Osteocyte (in vitro differentiated cells): ENCODE measurements at places on chromosomes 4 and X.

- no peaks in the 10 kb centered on the region for H3K27me3 ChIP-seq
- H3K36me3 ChIP-seq: no peaks in the 10 kb centered on the region
- DNase-seq: no peak
- H3K4me1 ChIP-seq: peaks cover 3% of the 10 kb centered on the region
Observed at GRCh38 chr4:125303821-125304220, 10.9 kb upstream of the FAT4 start.

GRCh38 chrX:41602816-41603345 is 85.9 kb upstream of the GPR34 start:
- DNase-seq: no peak
- no peak overlapping the region for H3K27ac ChIP-seq
- peaks cover 37% of the 10 kb centered on the region for H3K4me1 ChIP-seq
- H3K27me3 ChIP-seq: no peaks in the 10 kb centered on the region
- no peaks in the 10 kb centered on the region for H3K36me3 ChIP-seq

DNA sequence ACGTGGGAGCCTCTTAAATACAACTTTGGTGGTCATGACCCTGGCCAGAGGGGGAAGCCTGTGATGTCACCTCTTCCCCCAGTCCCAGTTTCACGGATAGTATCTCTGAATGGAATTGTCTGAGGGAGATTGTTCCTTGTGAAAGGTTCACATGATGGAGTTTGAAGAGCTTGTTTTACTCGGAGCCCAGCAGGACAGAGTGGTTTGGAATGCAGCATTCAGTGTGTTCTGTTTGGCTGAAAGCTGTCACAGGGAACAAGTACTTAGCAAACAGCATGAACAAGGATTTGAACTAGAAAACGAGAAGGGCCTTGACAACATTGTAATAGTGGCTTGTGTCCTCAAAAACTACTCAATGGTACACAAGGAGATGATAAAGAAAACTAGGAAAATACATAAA is 133.9 kb upstream of the CXorf66 start:
- no peak overlapping the region for H3K27ac ChIP-seq
- no peak for DNase-seq
- no peaks in the 10 kb centered on the region for H3K36me3 ChIP-seq
- H3K4me1 ChIP-seq: no peaks in the 10 kb centered on the region
- H3K4me3 ChIP-seq: no peak overlapping the region
- no peaks in the 10 kb centered on the region for H3K27me3 ChIP-seq

DNA sequence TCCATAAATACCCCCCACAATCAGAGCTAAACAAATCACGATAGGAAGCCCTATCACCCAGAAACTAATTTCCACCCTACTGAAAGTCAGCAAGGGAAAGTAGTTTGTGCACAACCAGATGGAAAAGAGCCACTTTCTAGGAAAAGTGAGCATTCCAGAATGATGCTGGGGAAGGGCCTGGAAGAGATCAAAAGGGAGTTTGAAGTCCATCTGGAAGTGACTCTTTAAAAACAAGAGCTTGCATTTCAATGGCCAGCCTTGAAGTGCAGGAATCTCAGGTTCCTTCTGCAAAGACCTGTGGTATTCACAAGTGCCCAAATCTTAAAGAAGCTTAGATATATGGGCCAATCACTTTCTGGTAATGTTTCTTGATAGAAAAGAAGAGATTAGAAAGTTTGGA is 97.0 kb upstream of the LDB2 start:
- no peaks in the 10 kb centered on the region for H3K36me3 ChIP-seq
- DNase-seq: peak; percentile 8
- no peaks in the 10 kb centered on the region for H3K27me3 ChIP-seq
- no peak overlapping the region for H3K4me3 ChIP-seq
- no peaks in the 10 kb centered on the region for H3K4me1 ChIP-seq

- H3K27me3 ChIP-seq: peaks cover 26% of the 10 kb centered on the region
- H3K27ac ChIP-seq: no peak overlapping the region
Observed at GRCh38 chr4:20773144-20773997, 73.1 kb downstream of the PACRGL start.

GRCh38 chr4:61397174-61397573 is 197.0 kb downstream of the ADGRL3 start:
- H3K4me3 ChIP-seq: no peak overlapping the region
- H3K4me1 ChIP-seq: no peaks in the 10 kb centered on the region
- no peaks in the 10 kb centered on the region for H3K27me3 ChIP-seq
- no peak overlapping the region for H3K27ac ChIP-seq
- no peaks in the 10 kb centered on the region for H3K36me3 ChIP-seq

- DNase-seq: no peak
- H3K27me3 ChIP-seq: no peaks in the 10 kb centered on the region
- peaks cover 2% of the 10 kb centered on the region for H3K4me1 ChIP-seq
- H3K4me3 ChIP-seq: no peak overlapping the region
Observed at GRCh38 chrX:12234534-12235329, 96.5 kb downstream of the FRMPD4 start.

- H3K27me3 ChIP-seq: no peaks in the 10 kb centered on the region
- DNase-seq: no peak
- no peaks in the 10 kb centered on the region for H3K4me1 ChIP-seq
- H3K36me3 ChIP-seq: no peaks in the 10 kb centered on the region
Observed at GRCh38 chr4:142345924-142346323, 500.2 kb downstream of the INPP4B start.

- no peak overlapping the region for H3K27ac ChIP-seq
- H3K27me3 ChIP-seq: no peaks in the 10 kb centered on the region
- H3K36me3 ChIP-seq: no peaks in the 10 kb centered on the region
- DNase-seq: no peak
Observed at GRCh38 chrX:155747520-155747919, 133.6 kb upstream of the VAMP7 start.

DNA sequence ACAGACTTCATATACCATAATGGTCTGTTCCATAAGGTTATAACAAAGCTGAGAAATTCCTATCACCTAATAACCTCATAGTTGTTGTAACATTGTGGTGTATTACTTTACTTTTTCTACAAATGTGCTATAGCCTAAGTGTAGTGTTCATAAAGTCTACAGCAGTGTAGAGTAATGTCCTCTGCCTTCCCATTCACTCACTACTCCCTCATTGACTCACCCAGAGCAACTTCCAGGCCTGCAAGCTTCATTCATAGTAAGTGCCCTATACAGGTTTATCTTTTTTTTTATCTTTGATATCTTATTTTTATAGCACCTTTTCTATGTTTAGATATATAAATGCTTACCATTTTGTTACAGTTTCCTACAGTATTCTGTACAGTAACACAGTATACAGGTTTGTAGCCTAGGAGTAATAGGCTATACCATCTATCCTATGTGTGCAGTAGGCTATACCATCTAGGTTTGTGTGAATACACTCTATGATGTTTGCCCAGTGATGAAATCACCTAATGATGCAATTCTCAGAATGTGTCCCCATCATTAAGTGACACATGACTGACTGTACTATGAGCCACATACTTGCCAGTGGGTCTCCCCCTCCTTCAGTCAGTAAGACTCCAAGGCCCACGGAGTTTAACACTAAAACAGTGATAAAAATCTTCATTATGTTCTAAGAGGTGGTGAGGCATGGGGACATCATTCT is 299.9 kb downstream of the UNC5C start:
- no peak for DNase-seq
- H3K4me3 ChIP-seq: no peak overlapping the region
- no peaks in the 10 kb centered on the region for H3K27me3 ChIP-seq
- H3K36me3 ChIP-seq: no peaks in the 10 kb centered on the region
- peaks cover 6% of the 10 kb centered on the region for H3K4me1 ChIP-seq

- no peak overlapping the region for H3K4me3 ChIP-seq
- no peak for DNase-seq
- H3K27me3 ChIP-seq: no peaks in the 10 kb centered on the region
- no peaks in the 10 kb centered on the region for H3K36me3 ChIP-seq
- H3K4me1 ChIP-seq: peaks cover 12% of the 10 kb centered on the region
- no peak overlapping the region for H3K27ac ChIP-seq
Observed at GRCh38 chr4:128465523-128465922, 177.9 kb upstream of the PGRMC2 start.

GRCh38 chrX:154840856-154841255 is 6.4 kb upstream of the SMIM9 start:
- H3K27ac ChIP-seq: no peak overlapping the region
- no peak for DNase-seq
- H3K27me3 ChIP-seq: peaks cover 5% of the 10 kb centered on the region
- no peaks in the 10 kb centered on the region for H3K4me1 ChIP-seq
- H3K36me3 ChIP-seq: no peaks in the 10 kb centered on the region

GRCh38 chr4:82053396-82053795 is 320.4 kb downstream of the HNRNPD start:
- H3K27me3 ChIP-seq: no peaks in the 10 kb centered on the region
- no peaks in the 10 kb centered on the region for H3K4me1 ChIP-seq
- H3K36me3 ChIP-seq: no peaks in the 10 kb centered on the region

- no peak overlapping the region for H3K4me3 ChIP-seq
- no peaks in the 10 kb centered on the region for H3K36me3 ChIP-seq
- no peak overlapping the region for H3K27ac ChIP-seq
- peaks cover 9% of the 10 kb centered on the region for H3K4me1 ChIP-seq
- H3K27me3 ChIP-seq: no peaks in the 10 kb centered on the region
- DNase-seq: no peak
Observed at GRCh38 chr4:108937066-108937465, 174.2 kb upstream of the ETNPPL start.

GRCh38 chr4:83272900-83273299 is 11.7 kb downstream of the COQ2 start:
- peaks cover 16% of the 10 kb centered on the region for H3K4me1 ChIP-seq
- H3K27me3 ChIP-seq: no peaks in the 10 kb centered on the region
- H3K27ac ChIP-seq: no peak overlapping the region
- peaks cover 11% of the 10 kb centered on the region for H3K36me3 ChIP-seq
- no peak overlapping the region for H3K4me3 ChIP-seq
- DNase-seq: no peak

- H3K4me1 ChIP-seq: no peaks in the 10 kb centered on the region
- no peak for DNase-seq
- H3K27ac ChIP-seq: no peak overlapping the region
Observed at GRCh38 chr4:184722798-184723197, 11.1 kb downstream of the CENPU start.

- H3K27me3 ChIP-seq: no peaks in the 10 kb centered on the region
- peaks cover 22% of the 10 kb centered on the region for H3K36me3 ChIP-seq
- H3K4me3 ChIP-seq: no peak overlapping the region
- H3K4me1 ChIP-seq: peaks cover 66% of the 10 kb centered on the region
Observed at GRCh38 chr4:87116231-87116630, 104.2 kb downstream of the KLHL8 start.

DNA sequence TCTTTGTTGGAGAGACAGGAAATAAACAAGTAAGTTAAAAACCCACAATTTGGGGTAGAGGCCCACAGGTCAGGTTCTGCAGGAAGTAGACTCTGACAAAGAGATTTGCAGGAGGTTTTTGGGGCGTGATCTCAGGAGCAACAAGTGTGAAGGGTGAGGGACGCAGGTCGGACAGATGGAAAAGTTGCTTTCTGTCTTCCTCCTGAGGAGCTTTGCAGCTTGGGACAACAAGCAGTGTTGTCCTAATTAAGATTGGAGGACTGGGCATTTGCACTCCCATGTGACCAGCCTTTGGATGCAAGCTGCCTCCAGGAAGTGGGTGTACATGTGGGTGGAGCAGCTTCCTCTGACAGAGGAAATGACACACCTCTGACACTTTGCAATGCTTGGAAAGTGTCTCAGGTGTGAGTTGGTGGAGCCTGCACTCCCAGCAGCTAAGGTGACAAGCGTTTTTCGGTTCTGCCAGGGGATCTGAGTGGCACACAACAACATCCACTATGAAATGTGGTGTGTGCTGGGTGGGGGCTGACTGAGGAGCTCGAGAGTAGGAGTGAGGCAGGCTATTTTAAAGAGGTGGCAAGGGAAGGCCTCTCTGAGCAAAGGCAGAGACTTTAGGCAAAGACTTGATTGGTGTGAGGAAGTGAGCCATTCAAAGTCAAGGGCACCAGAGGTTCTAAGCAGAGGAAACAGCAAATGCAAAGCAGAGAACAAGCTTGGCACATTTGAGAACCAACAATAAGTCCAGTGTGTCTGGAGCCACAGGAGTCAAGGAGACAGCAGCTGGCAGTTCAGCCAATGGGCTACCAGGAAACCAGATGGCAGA is 339.8 kb upstream of the GATB start:
- H3K4me3 ChIP-seq: no peak overlapping the region
- no peaks in the 10 kb centered on the region for H3K27me3 ChIP-seq
- H3K36me3 ChIP-seq: no peaks in the 10 kb centered on the region
- no peak overlapping the region for H3K27ac ChIP-seq
- DNase-seq: peak; percentile 51

DNA sequence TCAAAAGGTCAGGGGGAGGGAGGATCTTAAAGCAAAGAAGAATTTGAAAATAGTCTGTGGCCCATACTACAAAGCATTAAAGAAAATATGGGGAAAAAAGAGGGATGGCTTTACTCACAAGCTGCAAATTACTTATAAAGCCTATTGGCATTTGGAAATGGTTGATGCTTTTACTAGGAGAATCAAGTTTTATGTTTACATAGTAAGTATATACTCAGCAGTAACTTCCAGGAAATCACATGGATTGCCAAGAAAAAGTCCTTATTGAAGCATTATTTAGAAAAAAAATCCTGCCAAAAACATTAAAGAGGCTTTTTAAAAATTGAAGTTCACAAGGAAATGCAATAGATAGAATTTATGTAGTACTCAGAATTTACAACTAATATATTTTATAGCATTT is 8.4 kb upstream of the SH3RF1 start:
- H3K27ac ChIP-seq: peak overlapping the region; percentile 73
- H3K27me3 ChIP-seq: no peaks in the 10 kb centered on the region
- no peaks in the 10 kb centered on the region for H3K36me3 ChIP-seq
- peaks cover 18% of the 10 kb centered on the region for H3K4me1 ChIP-seq

DNA sequence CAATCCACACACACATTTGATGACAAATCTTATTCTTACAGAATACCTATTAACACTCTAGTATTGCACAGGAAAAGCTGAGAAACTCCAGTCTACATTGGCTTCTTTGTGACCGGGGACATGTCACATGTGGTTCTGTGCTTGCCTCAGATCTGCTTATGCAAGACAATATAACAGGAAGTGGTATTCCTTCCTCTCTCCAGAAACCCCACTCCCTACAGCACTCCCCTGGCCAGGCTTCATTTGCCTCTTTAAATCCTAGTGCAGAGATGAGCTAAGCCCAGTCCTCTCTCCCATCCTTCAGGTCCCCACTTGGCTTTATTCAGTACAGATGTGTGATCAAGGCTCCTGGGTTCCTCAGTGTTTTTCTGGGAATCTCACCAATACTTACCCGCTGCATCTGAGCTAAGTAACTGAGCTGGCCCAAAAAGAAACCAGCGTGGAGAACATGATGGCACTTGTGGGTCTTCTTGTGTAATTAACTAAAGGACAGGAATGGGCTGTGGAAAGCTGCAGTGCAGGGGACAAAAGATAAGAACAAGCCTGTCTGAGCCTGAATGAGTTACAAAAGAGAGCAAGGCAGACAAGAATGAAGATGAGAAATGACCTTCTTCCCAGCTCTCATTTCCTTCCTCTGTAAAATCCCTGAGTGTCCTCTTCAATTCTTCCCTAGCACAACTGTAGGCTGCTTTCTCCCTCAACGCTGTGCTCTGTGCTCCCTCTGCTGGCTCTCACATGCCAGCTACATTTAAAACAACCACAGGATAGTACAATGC is 105.6 kb downstream of the HNRNPD start:
- H3K27me3 ChIP-seq: peaks cover 18% of the 10 kb centered on the region
- no peak overlapping the region for H3K4me3 ChIP-seq
- H3K4me1 ChIP-seq: no peaks in the 10 kb centered on the region
